GM12878 (cell line): ENCODE measurements at places on chromosomes 7 and 10. TPM values are rescaled to one million over a fixed set of nuclear protein-coding genes. Genes with fewer than 3 reads are reported as not detected.

SBDS gene
- total RNA-seq, result 29.4 and 31.2 TPM in 2 replicates

SPDYE2B gene
- total RNA-seq, result not detected in 2 replicates

DPP6 gene
- not detected in 2 replicates for total RNA-seq

LRIT1 gene
- total RNA-seq, result not detected in 2 replicates

PTN gene
- total RNA-seq, result 0.16 TPM in 1 of 2 replicates, not detected in the other

CELF2 gene
- 98.2 and 106 TPM in 2 replicates for total RNA-seq

NCOA4 gene
- 81.2 and 82.1 TPM in 2 replicates for total RNA-seq

ITGA8 gene
- 0.03 TPM in 1 of 2 replicates, not detected in the other for total RNA-seq

LDB3 gene
- total RNA-seq, result 0.05 TPM in 1 of 2 replicates, not detected in the other

CASTOR2 gene
- 0.58 and 1.1 TPM in 2 replicates for total RNA-seq

ZMIZ1 gene
- total RNA-seq, result 76.8 and 82.3 TPM in 2 replicates

GOLGA7B gene
- total RNA-seq, result not detected in 2 replicates

- DNase-seq, result peak; percentile 15
Observed at GRCh38 chr10:80871083-80871482, 333.4 kb downstream of the SH2D4B start.

DNA sequence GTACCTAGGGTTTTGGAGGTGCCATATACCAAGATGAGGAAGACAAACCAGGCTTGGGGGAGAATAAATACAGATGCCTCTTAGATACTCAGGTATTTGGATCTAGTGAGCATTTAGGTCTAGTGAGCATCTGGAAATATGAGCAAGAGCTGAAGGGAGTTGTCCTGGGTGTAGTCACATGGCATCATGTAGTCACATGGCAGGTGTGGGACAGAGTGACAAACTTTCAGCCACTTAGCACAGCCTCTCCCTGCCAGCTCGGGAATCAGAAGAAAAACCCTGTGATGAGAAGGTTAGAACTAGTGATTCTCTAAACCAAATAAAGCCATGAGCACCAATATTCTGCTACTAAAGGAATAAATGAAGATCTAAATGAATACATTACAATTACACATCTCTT lies 24.3 kb downstream of the RGR start:
- DNase-seq, result no peak

DNA sequence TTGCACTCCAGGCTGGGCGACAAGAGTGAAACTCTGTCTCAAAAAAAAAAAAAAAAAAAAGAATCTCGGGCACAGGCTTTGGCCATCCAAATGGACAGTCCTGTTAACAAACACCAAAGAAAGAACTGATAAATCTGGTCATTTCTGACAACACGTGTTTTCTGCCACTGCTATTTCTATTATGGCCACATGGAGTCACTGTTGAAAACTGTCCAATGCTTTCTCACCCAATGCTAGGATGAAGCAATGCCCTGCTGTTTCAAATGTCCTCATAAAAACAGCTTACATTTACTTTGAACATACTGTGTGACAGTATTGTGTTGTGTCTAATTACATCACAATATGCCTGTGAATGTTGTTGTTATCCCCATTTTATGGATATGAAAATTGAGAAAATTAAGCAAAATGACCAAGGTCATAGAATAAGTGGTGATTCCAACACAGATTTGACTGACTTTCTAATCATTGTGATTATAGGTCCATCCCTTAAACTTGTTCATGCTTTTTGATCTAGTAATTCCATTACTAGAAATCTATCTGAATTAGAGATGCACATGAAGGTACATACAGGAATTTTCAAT lies 19.9 kb upstream of the MAP3K8 start:
- DNase-seq, result no peak

GRCh38 chr7:45192621-45193041 lies 35.0 kb downstream of the RAMP3 start:
- no peak for DNase-seq

DNA sequence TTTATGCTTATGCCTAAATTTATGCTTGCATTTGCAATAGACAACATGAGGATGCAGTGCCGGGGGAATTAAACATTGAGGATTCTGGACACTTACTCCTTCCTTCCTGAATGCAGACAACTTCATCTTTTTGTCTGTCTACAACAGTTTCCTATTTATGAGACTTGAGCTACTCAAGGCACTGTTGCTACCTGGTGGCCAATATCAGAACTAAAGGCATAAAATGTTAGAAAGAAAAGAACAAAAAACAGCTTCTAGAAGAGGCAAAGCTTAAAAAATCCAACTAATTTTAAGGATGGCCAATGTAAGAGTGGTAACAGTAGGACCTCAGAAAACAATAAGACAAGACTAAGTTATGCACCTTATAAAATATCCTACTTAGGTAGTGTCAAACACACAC lies 144.5 kb upstream of the PTN start:
- DNase-seq, result no peak

- DNase-seq, result no peak
Observed at GRCh38 chr10:22042557-22043326, 39.2 kb upstream of the DNAJC1 start.

GRCh38 chr7:137978464-137979237 lies 23.2 kb downstream of the CREB3L2 start:
- DNase-seq, result no peak

DNA sequence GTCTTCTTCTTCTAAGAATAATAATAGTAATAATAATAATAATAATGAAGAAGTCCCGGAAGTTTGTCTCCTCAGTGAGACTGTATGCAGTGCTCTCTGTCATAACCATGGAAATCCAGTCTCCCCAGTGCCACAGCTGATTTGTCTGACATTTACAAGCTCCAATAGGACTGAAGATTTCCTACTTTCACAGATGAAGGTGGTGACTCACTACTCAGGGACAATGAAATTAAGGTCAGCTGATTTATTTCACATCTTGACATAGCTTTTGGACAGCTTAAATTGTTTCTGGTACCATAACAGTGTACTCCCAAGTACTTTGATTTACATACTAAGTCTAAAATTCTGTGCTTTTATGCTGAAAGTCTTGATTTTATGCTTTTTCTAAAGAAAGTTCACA lies 6.9 kb downstream of the CELF2 start:
- no peak for DNase-seq

DNA sequence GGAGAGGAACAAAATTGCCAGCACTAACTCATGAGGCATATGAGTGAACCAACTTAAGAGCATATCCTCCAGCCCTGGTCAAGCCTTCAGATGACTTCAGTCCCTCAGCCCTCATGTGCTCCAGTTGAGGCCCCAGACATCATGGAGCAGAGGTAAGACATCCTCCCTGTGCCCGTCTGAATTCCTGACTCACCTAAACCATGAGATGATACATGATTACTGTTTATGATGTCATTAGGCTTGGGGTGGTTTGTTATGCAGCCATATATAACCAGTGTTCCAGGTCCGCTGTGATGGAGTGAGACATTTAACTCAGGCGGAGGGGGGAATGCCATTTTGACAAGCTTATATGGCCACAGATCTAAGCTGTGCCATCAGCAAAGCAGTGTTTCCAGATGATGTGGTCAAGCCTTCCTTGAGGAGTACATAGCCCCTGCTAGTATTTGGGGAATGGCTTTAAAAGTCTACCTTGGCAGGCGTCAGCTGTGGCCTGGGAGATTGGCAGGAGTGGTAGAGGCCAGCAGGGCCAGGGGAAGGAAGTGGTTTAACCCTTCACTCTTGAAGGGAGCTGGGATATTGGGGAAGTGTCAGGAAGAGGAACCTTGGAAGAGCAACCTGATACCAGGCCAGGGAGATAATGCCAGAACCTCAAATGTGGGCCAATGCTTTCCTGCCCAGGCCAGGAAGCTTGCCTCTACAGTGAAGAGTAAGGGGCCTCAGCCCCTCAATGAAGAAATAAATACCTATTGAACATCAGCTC lies 343.0 kb upstream of the PODXL start:
- no peak for DNase-seq

- DNase-seq, result no peak
Observed at GRCh38 chr10:88490231-88490980, 92.7 kb downstream of the RNLS start.

DNA sequence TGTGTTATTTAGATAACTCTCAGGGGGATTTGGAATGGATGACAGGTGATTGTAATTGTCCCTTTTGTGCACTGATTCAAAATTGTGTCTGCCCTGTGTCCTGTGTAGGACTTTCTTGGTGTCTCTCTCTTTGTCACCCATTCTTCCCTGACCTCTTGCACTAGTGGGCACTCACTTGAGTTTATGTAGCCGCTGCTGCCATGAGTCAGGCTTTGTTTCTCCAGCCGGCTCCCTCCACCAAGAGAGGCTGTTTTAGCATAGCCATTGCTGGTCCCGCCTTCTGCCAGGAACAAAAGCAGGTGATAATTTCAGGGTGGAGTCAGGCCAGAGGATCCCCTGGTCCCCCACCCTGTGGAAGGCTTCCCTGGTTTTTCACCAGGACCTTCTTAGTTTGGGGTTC lies 8.4 kb downstream of the COL17A1 start:
- no peak for DNase-seq

DNA sequence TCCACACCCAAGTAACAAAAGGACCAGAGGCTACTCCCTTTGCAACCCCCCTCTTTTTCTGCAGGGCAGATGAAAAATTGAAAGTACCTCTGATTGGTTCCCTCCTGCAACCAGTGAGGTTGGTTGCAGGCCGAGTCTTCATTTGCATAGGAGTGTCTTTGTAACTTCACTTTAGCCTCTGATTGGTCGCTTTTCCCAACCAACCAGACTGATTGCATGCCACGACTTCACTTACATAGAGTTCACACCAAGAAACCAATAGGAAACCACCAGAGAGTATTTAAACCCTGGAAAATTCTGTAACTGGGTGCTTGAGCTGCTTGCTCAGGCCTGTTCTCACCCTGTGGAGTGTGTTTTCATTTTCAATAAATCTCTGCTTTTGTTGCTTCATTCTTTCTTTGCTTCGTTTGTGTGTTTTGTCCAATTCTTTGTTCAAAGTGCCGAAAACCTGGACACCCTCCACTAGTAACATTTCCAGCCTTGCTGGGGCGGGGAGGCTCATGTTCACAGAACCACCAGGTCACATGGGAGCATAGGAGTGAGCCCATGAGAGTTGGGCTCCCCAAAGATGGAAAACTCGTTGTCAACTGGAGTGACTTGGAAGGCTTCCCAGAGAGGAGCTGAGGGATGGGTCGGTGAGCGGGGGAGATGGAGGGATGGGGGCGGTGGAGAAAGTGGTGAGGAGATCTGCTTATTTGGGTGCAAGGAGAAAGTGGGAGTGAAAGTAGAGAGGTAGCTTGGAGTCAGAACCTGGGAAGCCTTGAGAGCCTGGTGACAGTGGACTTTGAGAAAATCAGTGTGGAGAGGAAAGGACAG lies 223.6 kb downstream of the GFRA1 start:
- DNase-seq, result no peak

DNA sequence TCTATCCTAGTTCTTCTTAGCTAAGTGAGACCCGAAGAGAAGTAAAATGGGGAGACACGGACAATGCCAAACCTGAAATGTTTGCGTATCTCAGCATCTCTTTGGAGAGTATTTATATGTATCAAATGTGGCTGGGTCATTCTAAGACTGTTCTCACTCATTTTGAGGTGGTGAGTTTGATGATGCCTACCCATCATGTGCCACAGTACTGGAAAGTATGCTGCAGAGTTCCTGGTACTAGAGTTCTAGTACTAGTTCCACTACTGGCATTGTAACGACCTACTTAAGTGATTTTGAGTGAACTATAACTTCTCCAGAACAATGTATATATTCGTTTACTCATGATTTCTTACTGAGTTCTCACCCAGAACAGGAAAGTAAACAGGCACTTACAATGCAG lies 41.9 kb downstream of the ARMC3 start:
- DNase-seq, result no peak

DNA sequence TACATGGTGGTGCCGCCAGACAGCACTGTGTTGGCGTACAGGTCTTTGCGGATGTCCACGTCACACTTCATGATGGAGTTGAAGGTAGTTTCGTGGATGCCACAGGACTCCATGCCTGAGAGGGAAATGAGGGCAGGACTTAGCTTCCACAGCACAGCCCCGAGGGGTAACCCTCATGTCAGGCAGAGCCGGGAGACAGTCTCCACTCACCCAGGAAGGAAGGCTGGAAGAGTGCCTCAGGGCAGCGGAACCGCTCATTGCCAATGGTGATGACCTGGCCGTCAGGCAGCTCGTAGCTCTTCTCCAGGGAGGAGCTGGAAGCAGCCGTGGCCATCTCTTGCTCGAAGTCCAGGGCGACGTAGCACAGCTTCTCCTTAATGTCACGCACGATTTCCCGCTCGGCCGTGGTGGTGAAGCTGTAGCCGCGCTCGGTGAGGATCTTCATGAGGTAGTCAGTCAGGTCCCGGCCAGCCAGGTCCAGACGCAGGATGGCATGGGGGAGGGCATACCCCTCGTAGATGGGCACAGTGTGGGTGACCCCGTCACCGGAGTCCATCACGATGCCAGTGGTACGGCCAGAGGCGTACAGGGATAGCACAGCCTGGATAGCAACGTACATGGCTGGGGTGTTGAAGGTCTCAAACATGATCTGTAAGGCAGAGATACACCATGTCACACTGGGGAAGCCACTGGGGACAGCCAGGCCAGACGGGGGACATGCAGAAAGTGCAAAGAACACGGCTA lies 104.6 kb upstream of the TNRC18 start:
- DNase-seq, result no peak

DNA sequence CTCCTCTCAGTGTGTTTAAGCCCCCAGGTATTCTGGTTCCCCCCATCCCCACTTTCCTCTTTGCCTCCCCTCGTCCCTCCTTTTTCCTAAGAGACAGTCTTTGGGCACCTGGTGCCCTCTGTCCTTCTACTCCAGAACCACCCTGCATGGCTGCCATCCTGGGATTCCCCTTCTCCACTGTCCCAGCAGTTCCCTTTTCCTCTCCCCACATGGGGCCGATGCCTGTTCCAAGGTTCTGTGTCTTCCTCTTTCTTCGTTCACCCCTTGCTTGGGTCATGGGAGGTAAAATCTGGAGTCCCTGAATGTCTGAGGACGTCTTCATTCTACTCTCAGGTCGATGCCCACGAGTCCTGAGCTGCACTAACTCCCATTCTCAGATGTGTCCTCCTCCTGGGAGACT lies 120.8 kb downstream of the TAX1BP1 start:
- no peak for DNase-seq

DNA sequence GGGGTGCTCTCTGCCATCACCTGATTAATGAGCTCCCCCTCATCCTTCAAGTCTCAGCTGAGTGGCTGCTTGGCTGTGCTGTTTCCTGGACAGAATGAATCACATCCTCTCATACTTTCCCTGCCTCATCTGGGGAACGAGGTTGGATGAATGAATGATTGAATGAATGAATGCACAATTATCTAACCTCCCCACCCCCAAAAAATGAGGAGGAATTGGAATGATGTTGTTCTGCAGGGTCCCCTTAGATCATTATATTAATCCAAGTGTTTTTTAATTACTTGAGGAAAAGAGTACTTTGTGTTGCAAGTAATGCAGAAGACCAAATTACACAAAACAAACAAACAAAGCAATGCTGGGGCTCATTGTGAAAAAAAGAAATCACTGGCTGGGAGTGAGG lies 240.2 kb downstream of the BUB3 start:
- DNase-seq, result no peak

DNA sequence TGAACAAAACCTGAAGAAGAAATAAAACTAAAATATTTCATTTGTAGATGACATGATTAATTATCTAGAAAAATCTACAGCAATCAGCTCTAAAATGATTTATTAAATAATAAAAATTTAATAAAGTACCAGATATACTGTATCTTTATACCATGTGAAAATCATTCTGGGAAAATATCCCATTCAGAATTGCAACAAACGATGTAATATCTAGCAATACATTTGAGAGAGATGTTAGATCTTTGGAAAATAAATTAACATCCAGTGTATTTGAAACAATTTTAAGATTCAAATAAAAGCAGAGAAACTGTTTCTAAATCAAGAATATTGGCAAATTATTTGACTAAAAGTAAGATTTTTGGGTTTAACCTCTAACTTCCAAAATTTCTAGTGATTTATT lies 62.2 kb downstream of the ZEB1 start:
- DNase-seq, result no peak

- no peak for DNase-seq
Observed at GRCh38 chr7:151113344-151114150, 27.3 kb downstream of the AGAP3 start.
